ENCODE measurements at places on chromosomes 4 and X. TPM values are rescaled to one million over a fixed set of nuclear protein-coding genes. Genes with fewer than 3 reads are reported as not detected.

- no peak for DNase-seq
Observed at GRCh38 chrX:100944601-100945000, 15.9 kb upstream of the XKRX start.

- no peak for DNase-seq
Observed at GRCh38 chr4:110808351-110808878, 185.5 kb upstream of the PITX2 start.

Gene LRIT3
- polyA plus RNA-seq: 1.3 TPM

GRCh38 chr4:187666697-187667494, 328.7 kb upstream of the ZFP42 start:
- peak; percentile 28 for DNase-seq

DNA sequence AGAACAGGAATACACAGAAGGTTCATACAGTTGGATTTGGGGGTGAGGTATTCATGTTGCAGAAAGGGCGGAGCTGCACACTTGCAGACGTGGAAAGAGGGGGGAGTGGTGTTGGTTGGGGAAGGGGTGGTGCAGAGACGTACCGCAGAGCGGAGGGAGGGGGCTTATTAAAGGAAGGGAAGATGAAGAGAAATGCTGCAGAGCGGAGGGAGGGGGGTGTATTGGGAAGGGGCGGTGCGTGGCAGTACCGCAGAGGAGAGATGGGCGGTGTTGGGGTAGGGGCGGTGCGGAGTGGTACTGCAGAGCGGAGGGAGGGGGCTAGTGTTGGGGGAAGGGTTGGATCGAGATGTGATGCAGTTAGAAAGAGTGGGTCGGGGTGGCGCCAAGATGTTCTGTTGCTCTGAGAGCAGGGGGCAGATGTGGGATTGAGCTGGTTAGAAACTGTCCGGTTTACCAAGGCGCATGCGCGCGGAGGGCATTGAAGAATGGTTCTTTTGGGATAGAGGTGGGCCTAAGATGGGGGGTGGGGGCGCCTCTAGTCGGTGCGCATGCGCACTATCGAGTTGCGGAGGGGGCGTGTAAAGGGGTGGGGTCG, 900 bp downstream of the TRO start:
- DNase-seq: peak; percentile 75

Gene NPY2R
- 0.27 TPM for polyA plus RNA-seq

GRCh38 chr4:30443289-30443688, 276.9 kb upstream of the PCDH7 start:
- no peak for DNase-seq

- DNase-seq: no peak
Observed at GRCh38 chr4:165625281-165625680, 246.5 kb downstream of the CPE start.

DNA sequence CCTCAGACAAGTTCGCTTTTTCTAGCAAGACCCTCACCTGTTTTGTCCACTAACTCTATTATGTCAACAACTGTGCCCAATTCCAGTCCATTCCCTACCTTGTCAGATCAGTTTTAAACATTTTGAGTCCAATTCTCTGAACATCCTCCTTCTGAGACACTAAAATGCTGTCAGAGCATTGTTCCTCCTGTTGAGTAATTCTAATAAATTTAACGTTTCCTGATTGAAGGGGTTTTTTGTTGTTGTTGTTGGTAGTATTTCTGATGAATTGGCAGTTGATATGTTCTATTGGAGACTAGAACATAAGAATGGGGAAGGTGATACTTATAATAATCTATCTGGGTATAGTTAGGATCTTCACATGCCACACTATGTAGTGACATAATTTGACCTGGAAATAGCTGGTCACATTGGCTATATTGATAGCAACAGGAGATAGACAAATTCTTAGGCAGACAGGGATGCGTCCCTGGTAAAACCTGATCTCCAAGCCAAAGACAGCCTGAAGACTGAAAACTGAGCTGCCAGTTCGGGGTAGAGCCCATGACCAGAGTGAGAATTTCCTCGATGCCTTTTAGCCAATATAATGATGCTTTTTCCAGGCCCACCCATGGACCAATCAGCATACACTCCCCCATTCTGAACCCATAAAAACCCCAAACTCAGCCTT, 12.4 kb upstream of the CXCL2 start:
- no peak for DNase-seq

- no peak for DNase-seq
Observed at GRCh38 chr4:7196288-7196651, 3.9 kb downstream of the SORCS2 start.

- DNase-seq: no peak
Observed at GRCh38 chrX:13570261-13570605, 832 bp downstream of the EGFL6 start.

Gene EVC2
- polyA plus RNA-seq: 10.0 TPM

Gene SLC25A14
- polyA plus RNA-seq: 29.3 TPM

GRCh38 chr4:155929833-155930232, 23.8 kb downstream of the CTSO start:
- no peak for DNase-seq

DNA sequence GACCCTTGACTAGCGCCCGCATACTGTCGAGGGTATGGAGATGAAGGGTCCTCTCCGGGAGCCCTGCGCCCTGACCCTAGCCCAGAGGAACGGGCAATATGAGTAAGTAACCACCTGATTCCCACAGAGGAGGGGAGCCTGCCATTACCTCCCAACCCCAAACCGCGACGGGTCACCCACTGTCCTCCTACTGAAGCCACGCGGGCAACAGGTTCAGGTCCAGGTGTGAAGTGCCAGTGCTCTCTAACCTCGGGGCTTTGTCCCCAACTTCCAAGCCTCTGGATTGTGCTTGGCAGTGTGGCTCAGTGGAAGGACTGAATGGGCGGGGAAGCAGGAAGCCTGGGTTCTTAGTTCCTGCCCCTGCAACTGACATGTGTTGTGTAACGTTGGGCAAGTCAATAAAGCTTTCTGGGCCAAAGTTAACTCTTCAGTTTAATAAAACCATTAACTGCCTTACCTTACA, 694 bp downstream of the OCRL start:
- DNase-seq: no peak

DNA sequence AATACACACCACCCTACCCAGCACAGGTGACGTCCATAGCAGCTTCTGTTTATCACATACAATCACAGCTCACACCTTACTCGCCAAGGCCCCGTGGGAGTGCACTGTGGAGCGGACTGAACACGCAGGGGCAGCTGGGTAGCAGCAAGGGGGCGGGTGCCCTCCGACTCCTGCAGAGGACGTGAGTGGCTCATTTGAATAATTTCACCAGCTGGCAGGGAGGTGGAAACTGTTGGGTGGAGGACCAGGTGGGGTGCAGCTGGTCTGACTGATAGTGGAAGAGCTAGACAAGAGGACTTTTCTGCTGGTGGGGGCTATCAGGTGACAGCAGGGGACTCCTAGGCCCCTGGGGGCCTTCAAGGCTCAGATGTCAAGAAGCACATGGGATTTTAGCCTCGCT, 16.3 kb downstream of the MAN2B2 start:
- DNase-seq: no peak

- no peak for DNase-seq
Observed at GRCh38 chrX:136262243-136262642, 11.0 kb upstream of the MAP7D3 start.

Gene UGT2B10
- polyA plus RNA-seq: not detected

DNA sequence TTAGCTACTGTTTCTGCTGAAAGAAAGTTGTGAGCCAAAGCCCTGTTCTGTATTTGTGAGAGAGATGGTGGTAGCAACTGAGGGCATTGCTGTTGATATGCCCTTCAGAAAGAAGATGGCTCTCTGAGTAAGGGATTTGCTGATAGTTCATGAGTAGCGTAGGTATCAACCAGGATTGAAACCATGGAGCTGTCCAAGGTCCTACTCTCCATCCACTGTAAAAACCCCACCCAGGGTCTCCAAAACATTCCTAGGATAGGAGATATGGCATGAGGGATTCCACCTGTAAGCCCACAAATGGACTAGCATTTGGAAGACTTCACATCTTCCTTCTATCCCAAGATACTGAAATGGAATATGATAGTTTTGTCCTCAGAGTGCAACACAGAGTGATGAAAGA, 277.1 kb upstream of the PRKX start:
- DNase-seq: peak; percentile 2

Gene NUDT11
- polyA plus RNA-seq: 13.0 TPM

GRCh38 chr4:107423677-107424405, 296.2 kb downstream of the PAPSS1 start:
- no peak for DNase-seq

All from renal pelvis (tissue), 12 donors.